Mammary epithelial cell (primary cell): ENCODE measurements at places on chromosomes 3 and 15. TPM values are rescaled to one million over a fixed set of nuclear protein-coding genes. Genes with fewer than 3 reads are reported as not detected.
A peak's percentile ranks its signal among the peaks of the same experiment; 100 is the strongest.

DNA sequence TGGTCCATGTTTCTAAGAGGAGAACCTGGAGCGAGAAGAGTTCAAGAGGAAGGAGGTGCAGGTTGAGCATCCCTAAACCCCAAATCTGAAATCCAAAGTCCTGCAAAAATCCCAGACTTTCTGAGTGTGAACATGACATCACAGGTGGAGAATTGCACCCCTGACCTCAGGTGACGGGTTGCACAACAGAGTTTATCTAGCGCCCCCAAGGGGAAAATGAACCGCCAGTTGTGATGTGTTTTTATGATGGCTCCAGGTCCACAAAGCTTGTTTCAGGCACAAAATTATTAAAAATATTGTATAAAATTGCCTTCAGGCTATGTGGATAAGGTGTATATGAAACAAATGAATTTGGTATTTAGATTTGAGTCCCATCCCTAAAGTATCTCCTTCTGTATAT lies 420.0 kb downstream of the GABRB3 start:
- no peak for DNase-seq

- DNase-seq, result peak; percentile 40
These were observed 936 bp downstream of the ZXDC start for GRCh38 chr3:126474498-126475412.

The ZWILCH gene
- 8.5 TPM for total RNA-seq

The TICRR gene
- total RNA-seq, result 0.67 TPM
